ENCODE measurements at places on chromosomes 1 and 21.

GRCh38 chr1:192311281-192311680, 5.5 kb upstream of the RGS21 start:
- DNase-seq = peak; percentile 8

GRCh38 chr1:47469390-47469759, 31.5 kb downstream of the FOXD2 start:
- DNase-seq = no peak

- DNase-seq = no peak
Observed at GRCh38 chr1:91704746-91705145, 181.2 kb downstream of the TGFBR3 start.

DNA sequence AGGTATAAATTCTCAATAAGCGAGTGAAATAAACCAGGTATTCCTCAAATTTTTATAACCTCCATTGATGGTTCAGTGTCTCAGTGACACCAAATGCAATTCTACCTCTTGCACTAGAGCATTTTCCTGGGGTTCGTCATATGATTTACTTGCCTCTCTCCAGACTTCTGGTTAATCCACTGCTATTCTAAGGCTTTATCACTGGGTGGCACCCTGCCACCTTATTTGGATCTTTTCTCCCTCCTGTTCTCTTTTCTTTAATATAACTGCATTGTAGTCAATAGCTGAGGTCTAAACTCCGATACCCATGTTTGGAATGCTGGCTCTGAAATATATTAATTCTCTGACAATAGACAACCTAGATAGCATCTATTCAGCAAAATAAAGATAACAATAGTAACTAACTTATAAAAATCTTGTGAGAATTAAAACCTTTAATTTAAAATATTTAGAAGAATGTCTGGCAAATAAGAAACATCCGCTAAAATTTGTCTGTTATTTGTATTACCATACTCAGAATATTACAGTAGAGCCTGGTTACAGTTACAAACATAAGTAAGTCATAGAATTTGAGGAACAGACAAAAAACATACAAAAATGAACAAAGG, 436.4 kb downstream of the PLA2G4A start:
- peak; percentile 17 for DNase-seq

DNA sequence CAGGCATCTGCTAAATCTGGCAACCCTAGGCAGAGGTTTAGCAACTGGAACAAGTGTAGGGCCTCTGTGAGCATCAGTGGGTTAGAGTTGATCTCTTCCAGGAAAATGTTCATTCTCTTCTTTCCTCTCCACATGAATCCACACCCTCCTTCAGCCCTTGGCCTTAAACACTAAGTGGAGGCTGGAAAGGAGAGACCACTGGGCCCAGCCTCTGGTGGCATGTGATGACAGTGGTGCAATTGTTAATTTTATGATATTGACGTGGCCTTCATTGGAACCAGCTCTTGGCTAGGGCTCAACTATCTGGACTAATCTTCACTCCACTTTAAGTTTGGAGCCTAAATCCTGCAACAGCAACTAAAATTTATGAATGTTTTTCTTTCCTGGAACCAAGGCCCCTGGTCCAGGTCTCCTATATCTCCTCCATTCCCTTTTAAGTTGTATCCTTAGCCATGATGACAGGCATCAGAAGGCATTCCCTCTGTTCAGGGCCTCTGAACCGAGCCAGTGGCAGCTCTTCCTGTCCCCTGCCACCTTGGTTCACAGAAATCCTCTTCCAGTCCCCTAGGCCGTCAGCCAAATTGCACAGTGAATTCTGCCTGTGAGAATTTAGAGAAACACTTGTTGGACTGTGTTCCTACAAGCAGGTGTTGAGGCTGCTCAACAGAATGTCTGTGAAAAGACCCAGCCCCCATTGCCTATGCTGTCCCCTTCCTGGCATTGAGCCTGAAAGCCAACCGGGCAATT, 132.2 kb downstream of the PSMG1 start:
- DNase-seq = no peak

DNA sequence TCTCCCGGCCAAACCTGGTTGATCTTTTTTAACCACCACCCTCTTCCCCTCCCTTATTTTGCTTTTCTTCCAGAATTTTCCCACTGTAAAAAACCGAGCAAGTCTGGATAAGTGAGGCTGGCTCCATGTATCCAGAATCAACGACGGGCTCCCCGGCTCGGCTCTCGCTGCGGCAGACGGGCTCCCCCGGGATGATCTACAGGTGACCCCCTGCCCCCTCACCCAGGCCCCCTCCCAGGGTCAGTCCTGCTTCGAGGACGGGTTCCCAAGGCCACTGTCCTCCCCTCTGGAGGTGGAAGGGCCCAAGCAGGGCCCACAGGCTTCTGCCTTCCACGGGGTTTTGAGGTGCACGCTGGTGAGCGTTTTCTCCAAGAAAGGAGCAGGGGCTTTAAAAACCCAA, 5.2 kb upstream of the KCNAB2 start:
- DNase-seq = no peak

DNA sequence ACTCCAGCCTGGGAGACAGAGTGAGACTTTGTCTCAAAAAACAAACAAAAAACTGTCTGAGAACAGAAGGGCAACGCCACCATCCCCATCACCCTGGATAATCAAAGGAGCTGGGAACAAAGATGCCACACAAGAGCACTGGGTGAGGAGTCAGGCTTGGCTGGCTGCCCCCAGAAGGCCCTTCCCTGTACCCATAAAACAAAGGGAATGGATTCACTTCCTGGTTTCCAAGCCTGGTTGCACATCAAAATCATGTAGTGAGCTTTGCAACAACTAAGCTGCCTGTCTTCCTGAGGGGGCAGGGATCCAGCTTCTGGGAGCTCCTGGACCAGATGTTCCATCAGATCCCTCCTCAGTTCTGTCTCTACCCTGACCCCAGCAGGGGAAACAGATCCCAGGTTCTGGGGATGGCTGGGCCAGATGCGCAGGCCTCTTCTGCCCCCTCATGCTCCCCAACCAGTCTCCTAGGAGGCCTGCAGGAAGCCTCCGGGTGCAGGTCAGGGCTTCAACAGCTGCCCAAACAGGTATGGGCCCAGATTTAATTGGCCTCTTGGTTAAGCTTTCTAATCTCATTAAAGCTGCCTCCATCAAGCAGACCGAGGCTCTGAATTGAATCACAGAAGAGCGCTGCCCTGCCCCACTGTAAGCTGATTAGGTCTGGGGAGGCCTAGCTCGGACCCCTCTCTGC, 97.8 kb downstream of the MRPL37 start:
- no peak for DNase-seq

- no peak for DNase-seq
Observed at GRCh38 chr1:44012404-44012803, 18.9 kb downstream of the SLC6A9 start.

DNA sequence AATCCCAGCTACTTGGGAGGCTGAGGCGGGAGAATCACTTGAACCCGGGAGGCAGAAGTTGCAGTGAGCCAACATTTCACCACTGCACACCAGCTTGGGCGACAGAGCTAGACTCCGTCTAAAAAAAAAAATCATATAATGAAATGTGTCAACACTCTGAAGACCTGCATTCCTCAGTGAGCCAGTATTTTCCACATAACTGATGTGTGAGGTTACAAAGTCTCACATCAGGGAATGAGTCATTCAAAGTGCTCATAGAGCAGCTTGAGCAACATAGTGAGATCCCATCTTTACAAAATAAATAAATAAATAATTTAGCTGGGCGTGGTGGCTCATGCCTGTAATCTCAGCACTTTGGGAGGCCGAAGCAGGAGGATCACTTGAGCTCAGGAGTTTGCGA, 65.5 kb downstream of the CASZ1 start:
- peak; percentile 55 for DNase-seq

GRCh38 chr1:217981430-217981829, 303.7 kb upstream of the RRP15 start:
- DNase-seq = no peak

GRCh38 chr1:200478945-200479558, 69.2 kb upstream of the ZNF281 start:
- DNase-seq = no peak

DNA sequence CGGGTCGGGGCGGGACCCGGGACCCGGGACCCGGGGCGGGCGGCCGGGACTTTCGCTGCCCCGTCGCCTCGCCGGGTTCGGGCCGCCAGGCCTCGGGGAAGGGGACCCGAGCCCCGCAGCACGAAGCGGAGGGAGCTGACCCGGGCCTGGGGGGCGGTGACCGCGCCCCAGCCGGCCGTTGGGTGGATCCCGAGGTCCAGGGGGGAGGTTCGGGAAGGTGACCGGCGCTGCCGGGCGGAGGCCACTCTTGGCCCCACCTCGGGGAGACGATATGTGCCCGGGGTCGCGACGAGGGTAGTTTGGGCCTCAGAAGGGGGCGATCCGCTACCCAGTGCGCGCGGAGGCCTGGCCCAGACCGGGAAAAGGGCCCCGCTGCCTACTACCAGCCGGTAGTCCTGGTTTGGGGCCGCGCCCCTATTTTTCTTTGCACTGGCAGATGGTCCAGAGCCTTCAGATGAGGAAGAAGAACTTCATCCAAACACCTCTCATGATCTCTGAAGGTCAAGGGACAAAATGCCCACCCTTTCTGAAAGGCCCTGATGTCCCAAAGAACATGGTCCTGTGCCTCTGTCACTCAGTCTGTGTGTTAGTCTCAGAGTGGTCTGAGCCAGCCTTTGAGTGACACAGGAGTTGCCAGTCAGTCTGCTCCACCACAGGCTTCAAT, 766 bp downstream of the AGO4 start:
- DNase-seq = no peak

GRCh38 chr1:14522077-14522925, 76.2 kb upstream of the KAZN start:
- no peak for DNase-seq

DNA sequence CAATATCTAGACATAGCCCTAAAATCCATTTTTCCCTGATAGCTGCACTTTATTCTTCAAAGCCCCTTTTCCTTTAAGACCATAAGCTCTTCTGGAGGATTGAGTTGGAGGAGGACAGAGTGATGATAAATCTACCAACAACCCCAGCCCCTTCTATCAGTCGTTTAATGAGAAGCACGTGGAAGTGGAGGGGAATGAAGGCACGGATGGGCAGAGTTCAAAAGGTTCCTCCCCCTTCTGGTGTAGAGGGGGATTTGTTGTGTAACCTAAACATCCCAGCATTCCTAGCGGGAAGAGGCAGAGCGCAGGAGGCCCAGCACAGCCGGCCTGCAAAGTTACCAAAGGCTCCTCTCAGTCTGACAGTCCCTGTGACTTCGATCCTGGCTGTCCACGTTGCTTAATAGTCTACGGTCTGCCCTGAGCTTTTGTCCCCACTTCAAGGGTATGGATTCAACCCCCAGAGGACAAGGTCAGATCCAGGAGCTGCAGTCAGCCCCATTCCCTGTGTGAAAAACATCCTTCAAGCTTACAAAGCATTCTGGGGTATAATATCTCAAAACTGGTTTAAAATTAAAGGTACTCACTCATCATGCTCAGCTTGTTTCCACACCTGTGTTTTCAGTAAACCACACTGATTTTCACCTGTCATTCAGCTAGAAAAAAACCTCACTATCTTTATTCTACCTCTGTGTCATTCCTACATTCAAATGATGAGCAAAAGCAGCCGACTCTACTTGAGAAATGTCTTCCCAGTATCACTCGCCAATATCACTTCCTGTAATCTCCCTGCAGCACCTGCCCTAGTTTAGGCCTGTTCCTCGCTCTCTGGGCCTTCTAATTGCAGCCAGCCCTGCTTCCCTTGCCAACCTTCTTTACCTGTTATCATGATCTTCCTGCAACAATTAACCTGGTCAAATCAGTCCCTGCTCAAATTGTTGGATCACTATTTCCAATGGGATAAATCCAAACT, 117.9 kb downstream of the PLPP3 start:
- DNase-seq = no peak

GRCh38 chr1:161086457-161086856, 2.9 kb downstream of the NECTIN4 start:
- no peak for DNase-seq

- no peak for DNase-seq
Observed at GRCh38 chr21:41750532-41751151, 16.2 kb downstream of the RIPK4 start.

DNA sequence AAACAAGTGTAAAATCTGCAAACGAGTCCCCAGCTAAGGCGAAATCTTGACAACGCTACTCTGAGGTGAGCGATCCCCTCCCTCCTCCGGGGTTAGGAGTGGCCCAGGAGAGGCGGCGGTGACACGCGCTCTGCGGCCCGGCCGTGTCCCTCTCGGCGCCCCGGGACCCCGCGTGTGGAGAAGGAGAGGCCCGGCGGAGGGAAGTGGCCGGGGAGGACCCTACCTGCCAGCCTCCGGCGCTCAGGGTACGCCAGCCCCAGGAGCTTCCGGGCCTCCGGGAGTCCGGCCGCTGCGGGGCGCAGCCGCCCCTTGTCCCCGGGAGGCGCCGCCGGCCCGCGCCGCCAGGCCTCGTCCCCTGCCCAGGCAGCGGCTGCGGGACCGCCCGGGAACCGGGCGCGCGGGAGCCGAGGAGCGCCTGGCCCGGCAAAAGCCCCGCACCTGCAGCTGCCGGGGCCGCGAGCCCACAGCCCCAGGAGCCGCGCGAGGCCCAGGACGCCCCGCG, 543 bp downstream of the ABCB10 start:
- DNase-seq = no peak

DNA sequence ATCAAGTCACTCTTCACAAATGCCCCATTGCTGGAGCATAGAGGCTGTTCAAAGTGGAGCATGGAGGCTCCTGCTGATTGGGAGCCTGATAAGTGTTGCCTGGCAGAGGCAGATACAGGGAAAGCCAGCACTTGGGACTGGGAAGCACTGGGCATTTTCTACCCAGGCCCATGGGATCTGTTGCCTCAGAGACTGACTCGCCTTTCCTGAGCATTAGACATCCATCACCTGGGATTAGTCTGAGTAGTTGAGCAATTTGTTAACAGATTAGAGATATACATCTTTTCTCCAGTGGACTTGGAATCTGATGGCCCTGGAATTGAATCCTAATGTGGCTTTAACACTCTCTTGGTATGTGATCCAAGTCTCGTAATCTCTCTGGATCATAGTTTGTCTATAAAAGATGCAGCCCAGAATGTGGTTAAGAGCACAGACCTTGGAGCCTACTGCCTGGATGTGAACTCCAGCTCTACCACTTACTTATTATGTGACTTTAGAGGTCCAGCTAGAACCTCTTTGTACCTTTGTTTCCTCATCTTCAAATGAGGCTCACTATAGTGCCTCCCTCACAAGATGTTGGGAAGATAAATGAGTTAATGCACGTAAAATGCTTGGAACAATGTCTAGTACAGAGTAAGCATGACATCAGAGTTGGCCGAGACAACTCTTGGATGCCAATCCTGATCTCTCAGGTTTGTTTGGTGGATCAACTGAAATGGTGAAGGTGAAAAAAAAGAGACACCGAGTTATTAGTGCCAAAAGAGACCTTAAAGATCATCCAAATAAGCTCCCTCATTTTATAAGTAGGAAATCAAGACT, 38.3 kb upstream of the NRDC start:
- DNase-seq = no peak

Measured in HS-27A (cell line).